Uterine smooth muscle cell (primary cell): ENCODE measurements at places on chromosomes 16 and 17. TPM values are rescaled to one million over a fixed set of nuclear protein-coding genes. Genes with fewer than 3 reads are reported as not detected.

Gene DLX4
- not detected in 2 replicates for total RNA-seq

Gene C16orf82
- not detected in 2 replicates for total RNA-seq

Gene SP6
- total RNA-seq, result 0.11 TPM in 1 of 2 replicates, not detected in the other

Gene POLR2A
- total RNA-seq, result 90.6 and 114 TPM in 2 replicates

Gene TCAP
- total RNA-seq, result 0.33 and 0.50 TPM in 2 replicates

Gene RPL26
- total RNA-seq, result 3,718 and 3,779 TPM in 2 replicates

Gene GAST
- not detected in 2 replicates for total RNA-seq

Gene KRT13
- total RNA-seq, result 0.25 and 0.55 TPM in 2 replicates

Gene ACAP1
- 2.4 and 5.7 TPM in 2 replicates for total RNA-seq

Gene NXN
- 25.2 and 50.4 TPM in 2 replicates for total RNA-seq

Gene PLLP
- total RNA-seq, result 0.12 TPM in 1 of 2 replicates, not detected in the other

Gene TBC1D3C
- not detected in 2 replicates for total RNA-seq

Gene TRPV2
- 28.9 and 62.5 TPM in 2 replicates for total RNA-seq

Gene SMIM5
- total RNA-seq, result not detected in 2 replicates

Gene SLC22A31
- total RNA-seq, result under 0.01 and 0.25 TPM in 2 replicates

Gene EFCAB5
- 0.22 and 0.37 TPM in 2 replicates for total RNA-seq

Gene SLC38A10
- 66.0 and 117 TPM in 2 replicates for total RNA-seq

Gene CCL16
- not detected in 2 replicates for total RNA-seq

Gene CHAD
- not detected in 2 replicates for total RNA-seq

Gene CREBBP
- 20.3 and 22.9 TPM in 2 replicates for total RNA-seq

Gene RUNDC3A
- not detected in 2 replicates for total RNA-seq

Gene SSTR5
- 0.12 TPM in 1 of 2 replicates, not detected in the other for total RNA-seq

Gene TRAF4
- 13.4 and 30.5 TPM in 2 replicates for total RNA-seq

Gene PRSS36
- 0.33 and 0.75 TPM in 2 replicates for total RNA-seq

Gene NHLRC4
- 1.8 and 2.0 TPM in 2 replicates for total RNA-seq

Gene LPO
- total RNA-seq, result not detected in 2 replicates

Gene CACNG1
- total RNA-seq, result not detected in 2 replicates

Gene CLDN6
- total RNA-seq, result not detected in 2 replicates

Gene CCL3
- total RNA-seq, result not detected in 2 replicates

Gene KRT36
- 0.11 and 0.12 TPM in 2 replicates for total RNA-seq

Gene PLD6
- total RNA-seq, result 4.5 and 6.4 TPM in 2 replicates
